HCT116 (cell line): ENCODE measurements at places on chromosomes 5 and 9. TPM values are rescaled to one million over a fixed set of nuclear protein-coding genes. Genes with fewer than 3 reads are reported as not detected.

DNA sequence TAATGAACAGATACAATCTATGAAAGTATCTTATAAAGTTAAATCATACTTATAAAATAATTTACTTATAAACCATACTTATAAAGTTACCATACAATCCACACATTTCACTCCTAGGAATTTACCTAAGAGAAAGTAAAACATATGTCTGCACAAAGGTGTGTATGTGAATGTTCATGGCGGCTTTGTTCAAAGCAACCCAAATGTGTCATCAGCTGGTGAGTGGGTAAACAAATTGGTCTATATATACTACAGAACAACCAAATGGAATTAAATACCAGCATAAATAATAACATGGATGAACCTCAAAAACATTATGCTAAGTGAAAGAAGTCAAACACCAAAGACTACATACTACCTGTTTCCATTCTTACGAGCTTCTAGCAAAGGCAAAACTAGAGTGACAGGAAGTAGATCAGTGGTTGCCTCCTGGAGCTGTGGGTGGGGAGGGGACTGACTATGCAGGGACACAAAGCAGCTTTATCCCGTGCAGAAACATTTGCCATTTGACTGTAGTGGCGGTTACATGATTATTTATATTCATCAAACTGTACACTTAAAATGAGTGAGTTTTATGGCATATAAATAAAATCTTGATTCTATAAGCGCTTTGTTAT is 10.6 kb downstream of the TRAF1 start:
- no peak overlapping the region for H3K27ac ChIP-seq
- H3K36me3 ChIP-seq = no peaks in the 10 kb centered on the region
- DNase-seq = no peak
- H3K4me1 ChIP-seq = no peaks in the 10 kb centered on the region

DNA sequence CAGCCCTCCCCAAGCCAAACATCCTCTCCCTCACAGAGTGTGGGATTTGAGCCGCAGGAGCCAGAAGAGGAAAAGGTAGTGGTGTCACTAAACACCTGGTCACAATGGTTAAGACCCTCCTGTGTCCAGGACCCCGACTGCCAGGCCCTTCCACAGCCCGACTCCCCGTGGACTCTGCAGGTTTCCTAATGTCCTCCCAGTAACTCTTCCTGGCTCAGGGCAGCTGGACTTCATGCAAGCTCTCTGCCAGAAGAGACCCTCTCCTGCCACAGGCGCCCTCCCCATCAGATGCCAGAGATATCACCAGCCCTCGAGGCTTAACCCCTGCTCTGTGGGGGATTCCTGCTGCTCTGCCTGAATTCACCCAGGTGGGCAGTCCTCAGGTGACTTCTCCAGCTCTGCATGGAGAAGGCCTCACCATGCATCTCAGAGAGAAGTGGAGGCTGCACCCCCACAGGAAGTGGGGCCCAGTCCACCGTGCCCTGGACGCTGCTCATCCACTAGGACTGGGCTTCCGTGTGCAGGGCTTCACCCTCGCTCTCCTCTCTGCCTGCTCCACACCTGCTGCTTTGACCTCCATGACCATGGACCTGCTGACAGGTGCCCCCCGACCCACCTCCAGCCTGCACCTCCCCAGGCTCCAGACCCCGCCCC is 111.2 kb downstream of the ADAMTS2 start:
- H3K27ac ChIP-seq = no peak overlapping the region
- H3K4me3 ChIP-seq = no peak overlapping the region
- H3K27me3 ChIP-seq = no peaks in the 10 kb centered on the region
- no peaks in the 10 kb centered on the region for H3K36me3 ChIP-seq
- no peaks in the 10 kb centered on the region for H3K4me1 ChIP-seq

GRCh38 chr5:85823462-85824426 is 794.0 kb upstream of the COX7C start:
- H3K4me1 ChIP-seq = no peaks in the 10 kb centered on the region
- H3K36me3 ChIP-seq = no peaks in the 10 kb centered on the region
- H3K4me3 ChIP-seq = no peak overlapping the region
- DNase-seq = peak; percentile 8
- no peaks in the 10 kb centered on the region for H3K27me3 ChIP-seq

NMRK1 gene
- total RNA-seq = 7.8 TPM

ENTPD2 gene
- total RNA-seq = 32.5 TPM

PDLIM4 gene
- total RNA-seq = not detected

NREP gene
- 6.0 TPM for total RNA-seq

IFNA2 gene
- not detected for total RNA-seq

SV2C gene
- not detected for total RNA-seq

SLC6A7 gene
- total RNA-seq = not detected

WDR38 gene
- total RNA-seq = not detected
